ENCODE measurements at places on chromosomes 5 and 9.

- DNase-seq, result no peak
Measured at GRCh38 chr9:120974921-120975320, 48.3 kb upstream of the TRAF1 start.

GRCh38 chr5:39689919-39690318, 265.1 kb upstream of the DAB2 start:
- DNase-seq, result no peak

DNA sequence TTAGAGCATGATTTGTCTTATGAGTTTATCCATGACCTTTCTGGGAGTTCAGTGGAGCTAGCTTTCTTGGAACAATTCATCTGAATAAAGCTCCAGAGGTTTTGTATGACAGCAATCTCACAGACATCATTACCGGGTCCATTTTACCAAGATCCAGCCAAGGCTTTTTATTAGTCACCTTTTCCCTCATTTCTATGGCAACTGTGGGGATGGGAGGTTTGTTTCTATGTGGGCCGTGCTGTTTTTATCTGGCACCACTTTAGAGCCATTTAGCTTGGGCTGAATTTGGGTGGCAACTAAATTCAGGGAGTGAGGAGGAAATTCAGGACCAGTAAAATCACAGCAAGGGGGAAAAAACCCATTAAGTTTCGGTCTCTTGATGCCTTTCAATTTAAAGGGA, 245.7 kb downstream of the NSG2 start:
- no peak for DNase-seq

DNA sequence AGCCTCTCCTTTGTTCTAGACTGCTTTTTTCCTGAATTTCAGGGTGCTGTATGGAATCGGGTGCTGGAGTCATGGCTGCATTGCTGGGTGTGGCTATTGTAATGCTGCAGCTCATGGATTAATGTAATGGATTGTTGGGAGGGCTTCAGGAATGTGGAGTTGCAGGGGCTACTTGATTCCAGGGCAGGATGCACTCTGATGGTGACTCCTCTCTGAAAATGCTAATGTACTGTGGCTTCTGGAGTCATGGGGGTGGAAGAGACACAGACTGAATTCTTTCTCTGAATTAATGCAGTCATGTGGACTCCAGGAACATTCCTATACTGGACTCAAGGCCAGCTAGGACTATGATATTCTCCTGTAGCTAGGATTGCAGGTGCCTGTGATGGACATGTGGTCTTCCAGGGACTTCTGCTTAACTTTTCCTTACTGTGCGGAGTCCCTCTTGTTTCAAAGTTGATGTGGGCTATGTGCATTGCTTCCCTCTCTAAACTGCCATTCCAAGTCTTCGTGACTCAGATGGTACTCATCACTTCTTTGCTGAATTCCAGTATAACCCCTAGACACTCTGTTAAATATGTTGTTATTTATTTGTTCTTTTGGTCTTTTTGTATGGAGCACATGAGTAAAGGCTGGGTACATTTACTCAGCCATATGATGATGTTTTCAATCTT, 396.2 kb downstream of the KCTD16 start:
- DNase-seq, result no peak

DNA sequence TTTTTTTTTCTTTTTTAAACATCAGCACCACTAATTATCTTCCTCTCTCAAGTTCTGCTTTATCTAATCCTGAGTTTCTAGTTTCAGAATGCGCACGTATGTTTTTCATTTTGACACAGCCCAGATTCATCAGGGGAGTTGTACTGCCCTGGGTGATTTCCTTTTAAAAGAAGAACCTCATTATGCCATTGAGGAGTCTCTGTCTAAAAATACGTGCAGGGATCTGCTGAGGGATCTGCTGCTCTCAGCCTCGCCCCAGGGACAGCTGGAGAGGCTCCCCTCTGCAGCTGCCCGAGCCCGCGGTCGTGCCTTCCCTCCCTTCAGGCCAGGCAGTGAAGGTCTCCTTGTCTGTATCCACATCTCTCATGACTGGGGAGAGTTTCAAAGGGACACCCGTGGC, 273.1 kb downstream of the ARHGEF28 start:
- no peak for DNase-seq

DNA sequence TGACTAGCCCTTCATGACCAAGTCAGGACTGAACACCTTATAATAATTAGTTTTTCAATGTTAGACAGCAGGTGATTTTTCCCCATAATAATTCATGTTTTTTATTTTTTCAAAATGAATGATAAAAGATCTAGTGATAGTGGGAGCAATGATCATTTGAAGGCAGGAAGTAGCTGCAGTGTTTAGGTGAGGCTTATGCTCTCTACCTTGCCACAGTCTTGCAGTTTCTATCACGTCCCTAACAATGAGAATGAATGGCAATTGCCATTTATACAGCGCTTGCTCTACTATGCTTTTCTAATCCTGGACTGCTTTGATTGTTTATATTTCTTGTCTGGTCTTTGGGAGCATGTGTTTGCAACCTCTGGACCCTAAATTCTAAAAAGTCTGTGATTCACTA, 367.8 kb upstream of the RIOK2 start:
- DNase-seq, result no peak

DNA sequence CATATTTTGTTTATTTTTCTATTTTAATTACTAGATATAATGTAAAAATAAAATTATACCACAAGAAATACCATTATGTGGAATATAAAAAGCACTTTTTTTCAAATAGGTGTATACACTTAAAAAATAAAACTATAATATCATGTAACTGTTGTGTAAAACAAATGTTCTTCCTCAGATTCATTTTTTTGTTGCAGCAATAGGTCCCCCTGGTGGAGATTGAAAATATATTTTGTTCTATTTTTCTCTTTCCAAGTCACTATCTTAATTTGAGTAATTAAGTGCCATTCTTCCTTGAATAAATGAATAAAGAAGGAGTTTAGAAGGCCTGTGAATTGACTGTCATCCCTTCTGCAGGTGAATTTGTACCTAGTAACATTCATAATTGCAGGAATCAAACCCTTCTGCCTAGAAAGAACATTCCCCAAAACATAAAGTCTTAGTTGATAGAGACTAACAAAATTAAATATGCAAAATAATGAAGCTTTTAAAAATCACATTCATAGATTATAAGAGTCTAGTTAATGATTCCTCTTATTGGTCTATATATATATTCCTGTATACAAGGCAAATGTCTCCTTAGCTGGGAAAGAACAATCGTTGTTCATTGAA, 23.4 kb downstream of the CETN3 start:
- no peak for DNase-seq

DNA sequence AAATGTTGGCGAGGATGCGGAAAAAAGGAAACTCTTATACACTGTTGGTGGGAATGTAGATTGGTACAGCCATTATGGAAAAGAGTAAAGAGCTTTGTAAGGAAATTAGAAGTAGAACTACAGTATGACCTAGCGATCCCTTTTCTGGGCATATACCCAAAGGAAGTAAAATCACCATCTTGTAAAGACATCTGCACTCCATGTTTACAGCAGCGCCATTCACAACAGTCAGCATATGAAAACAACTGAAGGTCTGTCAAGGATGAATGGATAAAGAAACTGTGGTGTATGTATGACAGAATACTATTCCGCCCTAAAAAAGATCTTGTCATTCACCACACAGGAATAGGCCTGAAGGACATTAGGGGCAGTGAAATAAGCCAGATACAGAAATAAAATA, 27.7 kb upstream of the SLC25A51 start:
- DNase-seq, result no peak

GRCh38 chr5:117487556-117487955, 912.9 kb upstream of the SEMA6A start:
- no peak for DNase-seq

- DNase-seq, result no peak
Measured at GRCh38 chr5:100448111-100448528, 87.1 kb upstream of the FAM174A start.

GRCh38 chr5:174832025-174832424, 107.6 kb downstream of the MSX2 start:
- DNase-seq, result no peak

- DNase-seq, result no peak
Measured at GRCh38 chr9:100190339-100190738, 91.3 kb downstream of the INVS start.

DNA sequence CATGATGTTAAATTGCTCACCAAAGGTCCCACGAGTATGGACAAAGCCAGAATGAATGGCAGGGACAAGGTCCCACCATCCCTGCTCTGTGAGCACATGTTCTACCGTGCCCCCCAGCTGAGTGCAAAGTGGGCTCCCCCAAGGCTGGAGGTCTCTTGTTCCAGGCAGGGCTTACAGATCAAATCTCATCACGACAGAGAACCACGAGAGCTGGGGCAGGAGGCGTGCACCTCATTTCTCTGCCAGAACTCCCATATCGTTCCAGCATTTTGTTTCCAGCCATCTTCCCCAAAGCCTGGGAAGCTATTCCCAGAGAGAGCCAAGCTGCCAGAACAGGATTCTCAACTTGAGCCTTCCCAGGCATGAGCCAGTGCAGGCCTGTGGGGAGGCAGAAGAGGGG, 108.5 kb downstream of the ZNF354C start:
- no peak for DNase-seq

GRCh38 chr9:128916204-128916603, 4.6 kb upstream of the PHYHD1 start:
- no peak for DNase-seq

DNA sequence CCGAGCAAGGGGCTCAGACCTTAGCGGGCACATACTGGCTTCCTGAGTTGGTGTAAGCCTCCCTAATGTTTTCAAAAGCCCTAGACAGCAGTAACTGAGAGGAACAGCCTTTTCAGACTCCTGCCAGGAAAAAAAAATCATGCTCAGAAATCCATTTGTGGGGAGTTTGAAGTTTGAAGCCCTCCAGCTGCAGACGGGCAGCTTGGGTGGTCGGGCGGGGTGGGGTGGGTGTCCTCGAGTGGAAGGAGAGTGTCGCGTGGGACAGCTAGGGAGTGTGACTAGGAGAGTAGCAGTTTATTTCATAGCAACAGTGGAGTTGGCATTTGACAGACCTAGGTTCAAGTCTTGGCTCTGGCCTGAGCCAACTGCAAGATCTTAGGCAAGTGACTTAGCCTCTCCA, 90.7 kb upstream of the PITX1 start:
- no peak for DNase-seq

DNA sequence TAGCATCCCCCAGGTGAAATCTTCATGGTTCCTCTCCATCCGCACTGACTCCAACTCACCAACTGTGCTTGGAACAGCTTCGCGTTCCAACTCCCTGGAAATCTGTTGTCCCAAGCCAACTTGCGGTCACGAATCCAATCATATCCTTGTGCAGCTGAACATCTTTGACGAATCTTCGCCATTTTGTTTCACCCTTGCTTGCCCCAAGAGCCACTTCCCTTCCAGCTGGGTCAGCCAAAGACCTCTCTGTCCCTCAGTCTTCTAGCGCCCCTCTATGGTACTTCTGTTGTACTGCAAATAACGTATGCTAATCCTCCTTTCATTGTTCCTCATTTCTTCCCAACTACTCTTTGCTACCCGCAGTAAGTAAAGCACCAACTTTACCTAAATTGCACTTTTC, 61.0 kb upstream of the TARS1 start:
- DNase-seq, result no peak

DNA sequence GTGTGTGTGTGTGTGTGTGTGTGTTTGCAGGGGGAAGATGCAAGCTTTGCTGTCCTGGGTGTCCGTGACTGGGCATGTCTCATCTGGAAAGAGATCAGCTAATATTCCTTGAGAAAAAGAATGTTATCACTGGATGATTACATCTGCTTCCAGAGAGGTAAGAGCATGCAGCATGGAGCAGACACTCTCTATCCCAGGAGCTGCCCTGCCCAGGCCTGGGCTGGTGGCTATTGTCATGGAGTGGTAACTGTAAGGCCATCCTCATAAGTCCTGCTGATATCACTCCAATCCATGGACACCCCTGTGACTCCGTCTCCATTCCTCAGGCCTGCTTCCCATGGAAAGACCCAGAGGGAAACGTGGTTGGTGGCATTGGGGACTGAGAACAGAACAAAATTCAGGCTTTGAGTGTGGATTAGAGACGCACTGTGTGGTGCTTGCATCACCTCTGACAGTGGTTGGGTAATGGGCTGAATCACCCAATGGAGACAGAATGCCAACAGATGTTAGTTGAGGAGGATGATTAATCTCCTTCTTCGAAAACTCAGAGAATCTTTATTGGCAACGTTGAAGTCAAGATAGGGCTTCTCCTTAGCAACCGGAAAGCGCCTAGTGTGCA, 52.0 kb upstream of the KCNIP1 start:
- DNase-seq, result no peak

DNA sequence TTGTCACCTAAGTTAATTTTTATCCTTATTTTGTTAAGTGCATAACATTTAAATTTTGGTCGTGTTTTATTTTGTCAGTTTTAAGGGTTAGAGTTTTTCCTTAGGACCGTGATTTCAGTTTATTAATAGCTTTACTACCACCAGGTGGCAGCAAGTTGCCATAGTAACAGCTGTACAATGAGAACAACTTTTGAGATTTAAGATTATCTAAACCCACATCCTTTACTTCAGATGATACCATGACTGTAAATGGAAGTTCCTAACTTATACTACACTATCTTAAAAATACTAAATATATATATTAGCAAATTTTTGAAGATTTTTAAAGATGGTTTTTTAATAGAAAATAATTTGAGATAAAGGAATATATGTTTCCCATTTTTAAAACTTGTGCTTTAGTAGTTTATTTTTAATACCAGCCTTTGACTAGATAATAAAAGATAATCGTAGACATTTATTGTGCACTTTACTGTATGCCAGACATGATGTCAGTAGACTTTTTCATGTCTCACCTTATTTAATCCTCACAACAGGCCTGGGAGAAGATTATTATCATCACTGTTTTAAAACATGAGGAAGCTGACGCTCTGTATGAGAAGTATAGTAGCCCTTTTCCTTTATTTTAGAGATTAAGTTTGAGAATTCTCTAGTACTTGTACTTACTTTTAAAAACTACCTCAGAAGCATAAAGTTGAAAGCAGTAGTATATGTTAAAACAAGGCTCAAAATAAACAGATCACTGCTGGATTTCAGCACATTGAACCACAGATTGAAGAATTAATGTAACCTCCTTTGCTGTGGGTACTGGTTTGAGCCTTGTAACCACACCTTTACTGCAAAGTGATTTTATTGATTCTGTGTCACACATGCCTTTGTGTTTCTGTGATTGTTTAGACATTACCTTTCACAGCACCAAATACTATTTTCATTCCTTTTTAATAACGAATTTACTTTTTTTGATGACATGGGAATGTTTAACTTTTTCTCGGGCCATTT, 27.5 kb downstream of the SREK1 start:
- DNase-seq, result peak; percentile 38

GRCh38 chr9:136837146-136837855, 5.0 kb upstream of the AJM1 start:
- no peak for DNase-seq

GRCh38 chr5:124645396-124645795, 101.0 kb downstream of the ZNF608 start:
- DNase-seq, result no peak

GRCh38 chr9:36543916-36544315, 28.8 kb upstream of the MELK start:
- DNase-seq, result no peak

DNA sequence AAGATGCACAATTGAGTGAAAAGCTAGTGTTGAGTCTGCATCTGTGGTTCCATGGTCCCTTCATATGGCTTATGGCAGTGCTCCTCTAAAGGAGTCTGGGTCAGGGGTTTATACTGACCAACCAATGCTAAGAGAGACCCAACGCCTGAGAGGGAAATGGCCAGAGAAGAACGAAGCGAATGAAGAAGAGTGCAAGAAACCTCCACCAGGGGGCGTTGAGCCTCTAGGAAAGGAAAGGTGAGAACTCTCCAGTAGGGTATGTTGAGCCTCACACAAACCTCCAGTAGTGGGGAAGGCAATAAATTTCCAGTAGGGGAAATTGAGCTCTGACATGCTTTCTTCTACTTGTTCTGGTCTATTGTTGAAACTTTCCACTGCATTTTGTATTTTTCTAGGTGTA, 470.6 kb downstream of the PRDM9 start:
- peak; percentile 22 for DNase-seq

All from stimulated activated naive CD8-positive, alpha-beta T cell treated with anti-CD3 and anti-CD28 coated beads, Interleukin-15, Interleukin-2, amounts not matched to agents 100 U/mL and 50 U/mL, for 24 hours (primary cell).